CD8-positive, alpha-beta T cell (primary cell): ENCODE measurements at places on chromosomes 2 and 18.

DNA sequence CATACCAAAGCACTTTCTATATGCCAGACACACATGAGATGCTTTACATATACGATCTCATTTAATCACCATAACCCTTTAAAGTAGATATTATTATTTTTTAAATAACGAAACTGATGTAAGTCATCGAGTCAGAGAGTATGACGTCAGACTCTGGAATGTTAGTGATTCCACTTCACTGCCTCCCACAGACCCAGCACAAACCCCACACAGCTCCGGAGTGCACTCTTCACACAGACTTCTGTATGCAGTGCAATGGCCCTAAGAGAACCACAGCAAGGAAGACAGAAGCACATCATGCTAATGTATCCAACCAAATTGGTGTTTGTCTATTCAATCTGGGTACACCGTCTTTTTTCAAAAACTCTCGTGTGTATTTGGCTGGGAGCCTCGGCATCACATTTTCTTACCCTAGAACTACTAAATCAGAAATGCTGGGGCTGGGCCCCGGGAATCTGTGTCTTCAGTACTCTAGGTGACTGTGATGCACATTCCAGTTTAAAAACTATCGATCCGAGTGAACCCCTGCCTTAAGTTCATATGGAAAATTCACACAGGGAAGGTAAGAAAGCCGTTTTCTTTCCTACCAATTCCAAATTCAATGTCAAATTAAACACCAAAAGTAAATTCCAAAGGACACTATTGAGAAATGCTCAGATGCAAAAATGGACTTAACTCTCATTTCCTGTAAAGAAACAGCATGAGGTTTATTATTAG is 117.7 kb upstream of the ACVR1C start:
- DNase-seq, result no peak

DNA sequence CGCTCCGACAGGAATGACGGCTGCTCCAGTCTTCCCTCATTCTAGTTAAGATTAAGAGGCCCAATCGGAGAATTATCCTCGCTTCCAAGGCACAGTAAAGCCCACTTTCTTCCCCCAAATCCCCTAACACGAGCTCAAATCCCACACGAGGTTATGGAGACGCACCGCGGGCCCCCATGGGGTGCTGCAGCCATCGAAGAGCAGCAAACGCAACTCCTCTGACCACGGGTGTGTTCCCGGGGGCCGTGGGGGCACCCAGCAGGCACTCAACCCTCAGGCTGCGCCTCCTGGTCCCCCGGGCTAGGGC is 446 bp downstream of the COPS9 start:
- DNase-seq, result no peak

- no peak for DNase-seq
These were observed 863 bp upstream of the SIX2 start for GRCh38 chr2:45009928-45010701.

DNA sequence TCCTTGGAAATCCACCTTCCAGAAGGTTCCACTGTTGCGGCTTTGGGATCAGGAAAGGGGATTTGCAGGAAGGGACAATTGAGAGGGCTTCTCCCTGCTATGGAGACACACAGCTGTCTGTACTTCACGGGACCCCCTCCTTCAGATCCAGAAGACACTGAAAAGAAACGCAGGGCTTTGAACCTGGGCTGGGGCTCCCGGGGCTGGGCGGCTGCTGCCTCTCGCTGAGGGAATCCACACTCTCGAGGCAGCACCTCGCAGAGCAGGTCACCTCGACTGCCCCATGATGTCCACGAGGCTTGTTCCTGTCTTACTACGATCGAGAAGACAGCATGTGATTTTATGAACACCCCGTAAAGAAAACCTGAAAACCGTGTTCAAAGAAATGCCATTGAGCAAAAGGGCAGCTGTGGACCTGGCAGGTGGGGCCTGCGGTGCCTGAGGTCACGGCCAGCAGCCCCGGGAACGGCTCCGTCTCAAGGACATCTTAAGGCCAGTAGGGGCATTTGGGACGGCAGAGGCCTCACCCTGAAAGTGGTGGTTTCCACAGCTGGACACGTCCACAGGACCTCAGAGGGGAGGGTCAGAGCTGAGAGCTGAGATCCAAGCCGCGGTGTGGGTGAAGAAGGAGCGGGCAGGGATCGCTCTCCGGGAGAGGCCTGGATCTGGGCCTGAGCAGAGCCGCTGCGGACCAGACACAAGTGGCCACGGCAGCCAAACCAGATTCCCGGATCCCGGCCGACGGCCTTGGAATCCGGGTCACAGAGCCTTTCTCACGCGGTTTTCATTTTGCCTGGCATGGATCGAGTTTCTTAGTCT is 165.7 kb downstream of the RTP5 start:
- DNase-seq, result no peak

- no peak for DNase-seq
These were observed 113.8 kb downstream of the NFATC1 start for GRCh38 chr18:79509536-79509930.

DNA sequence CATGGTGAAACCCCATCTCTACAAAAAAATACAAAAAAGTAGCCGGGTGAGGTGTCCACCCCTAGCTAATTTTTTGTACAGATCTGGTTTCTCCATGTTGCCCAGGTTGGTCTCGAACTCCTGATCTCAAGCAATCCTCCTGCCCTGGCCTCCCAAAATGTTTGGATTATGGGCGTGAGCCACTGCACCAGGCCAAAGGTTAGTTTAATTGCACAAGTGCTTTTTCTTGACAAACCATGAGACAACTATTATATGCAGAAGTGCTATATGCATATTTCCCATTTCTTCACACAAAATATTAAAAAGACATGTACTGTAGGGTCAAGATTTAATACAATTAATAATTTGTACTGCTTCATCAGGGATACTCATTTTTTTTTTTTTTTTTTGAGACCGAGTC is 5.0 kb upstream of the GGCX start:
- no peak for DNase-seq

DNA sequence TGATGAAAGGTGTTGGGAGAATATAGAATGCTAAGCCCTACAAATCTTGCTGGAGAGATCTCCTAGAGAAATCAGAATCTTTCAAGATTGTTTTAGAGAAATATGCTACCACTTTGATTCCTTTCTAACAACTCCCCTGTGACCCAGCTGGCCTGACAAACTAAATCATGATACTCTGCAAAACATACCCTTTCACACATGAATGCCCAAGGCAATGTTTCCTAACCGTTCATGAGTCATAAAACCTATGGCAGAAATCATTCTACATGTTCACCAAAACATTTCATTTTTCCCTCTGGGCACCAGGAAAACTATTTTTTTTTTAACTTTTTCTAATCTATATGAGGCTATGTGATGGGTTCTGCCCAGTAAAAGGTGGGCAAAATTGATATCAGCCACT is 77.8 kb upstream of the SETBP1 start:
- DNase-seq, result no peak

GRCh38 chr18:52950155-52950554 is 610.2 kb downstream of the DCC start:
- DNase-seq, result no peak

- DNase-seq, result no peak
These were observed 155.4 kb downstream of the GALR1 start for GRCh38 chr18:77405096-77405495.
